ENCODE measurements at places on chromosomes 2 and 18. TPM values are rescaled to one million over a fixed set of nuclear protein-coding genes. Genes with fewer than 3 reads are reported as not detected.

DNA sequence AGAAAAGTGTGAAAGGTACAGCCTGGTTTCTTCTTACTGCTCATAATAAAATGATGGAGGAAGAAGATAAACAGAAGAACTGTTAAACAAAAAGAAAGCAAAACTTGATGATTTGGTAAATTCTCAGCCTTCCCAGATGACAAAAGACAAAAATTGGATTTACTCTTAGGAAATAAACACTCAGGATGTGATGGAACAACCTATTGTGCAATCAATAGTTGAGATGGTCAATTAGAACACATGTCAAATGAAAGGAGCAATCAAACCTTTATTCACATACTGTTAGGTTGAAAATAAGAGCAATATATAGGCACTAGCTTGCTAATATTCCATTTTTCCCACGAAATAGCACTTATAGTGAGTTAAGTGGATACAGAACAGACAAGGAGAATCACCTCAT, 1174.0 kb upstream of the SLC39A10 start:
- no peak for DNase-seq

GRCh38 chr2:70949086-70949485, 13.4 kb downstream of the ATP6V1B1 start:
- no peak for DNase-seq

The ANKRD36C gene
- 228 TPM for total RNA-seq

The FLACC1 gene
- not detected for total RNA-seq

The FABP1 gene
- total RNA-seq: 1.8 TPM

The TBR1 gene
- total RNA-seq: not detected

The IL37 gene
- not detected for total RNA-seq

Data from uterus (tissue), 4 donors.